CD4-positive, CD25-positive, alpha-beta regulatory T cell (primary cell): ENCODE measurements at places on chromosomes 6 and 20. TPM values are rescaled to one million over a fixed set of nuclear protein-coding genes. Genes with fewer than 3 reads are reported as not detected.

The DTD1 gene
- 16.5 TPM for total RNA-seq

The CRISP3 gene
- not detected for total RNA-seq

The BEND6 gene
- not detected for total RNA-seq

The CD2AP gene
- 30.5 TPM for total RNA-seq

The CALHM4 gene
- total RNA-seq: not detected

The C20orf204 gene
- total RNA-seq: 6.0 TPM

The HSPA12B gene
- total RNA-seq: not detected

The OR2B6 gene
- not detected for total RNA-seq

The MRPL14 gene
- total RNA-seq: 11.8 TPM

The TREM2 gene
- not detected for total RNA-seq

DNA sequence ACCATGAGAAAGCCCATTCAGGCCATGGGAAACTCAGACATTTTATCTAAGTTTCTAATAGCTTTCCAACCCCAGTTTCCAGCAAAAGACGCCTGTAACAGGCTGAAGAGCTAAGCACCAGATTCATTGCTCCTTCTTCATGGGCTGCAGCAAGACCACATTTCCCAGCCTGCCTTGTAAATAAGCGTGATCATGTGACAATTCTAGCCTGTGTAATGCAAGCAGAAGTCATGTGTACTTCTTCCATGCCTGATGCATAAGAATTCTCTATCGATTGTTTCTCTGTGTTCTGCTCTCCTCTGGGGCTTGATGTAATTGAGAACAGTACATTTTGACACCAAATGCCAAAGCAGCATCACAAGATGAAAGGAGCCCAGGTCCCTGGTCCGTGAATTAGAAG, 6.8 kb downstream of the PCSK2 start:
- DNase-seq: no peak

DNA sequence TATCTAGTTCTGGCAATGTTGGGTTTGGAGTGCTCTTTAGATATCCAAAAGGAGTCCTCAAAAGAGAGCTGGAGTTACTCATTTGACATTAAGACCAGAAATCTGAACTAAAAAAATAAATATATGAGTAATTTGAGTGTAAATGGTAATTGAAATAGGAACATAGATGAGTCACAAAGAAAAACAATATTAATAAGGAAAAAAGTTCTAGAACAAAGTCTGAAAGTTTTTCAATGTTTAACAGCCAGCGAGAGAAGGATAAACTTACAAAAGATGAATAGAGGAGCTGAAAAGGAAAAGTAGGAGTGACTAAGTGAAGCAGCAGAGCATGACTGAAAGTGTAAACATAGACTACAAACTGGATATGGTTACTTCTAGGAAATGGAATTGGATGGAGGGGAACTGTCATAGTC, 46.8 kb downstream of the EPM2A start:
- DNase-seq: no peak

GRCh38 chr20:45323731-45324130, 15.6 kb upstream of the MATN4 start:
- no peak for DNase-seq

- DNase-seq: no peak
These were observed 9.2 kb upstream of the TBX18 start for GRCh38 chr6:84773431-84774156.

DNA sequence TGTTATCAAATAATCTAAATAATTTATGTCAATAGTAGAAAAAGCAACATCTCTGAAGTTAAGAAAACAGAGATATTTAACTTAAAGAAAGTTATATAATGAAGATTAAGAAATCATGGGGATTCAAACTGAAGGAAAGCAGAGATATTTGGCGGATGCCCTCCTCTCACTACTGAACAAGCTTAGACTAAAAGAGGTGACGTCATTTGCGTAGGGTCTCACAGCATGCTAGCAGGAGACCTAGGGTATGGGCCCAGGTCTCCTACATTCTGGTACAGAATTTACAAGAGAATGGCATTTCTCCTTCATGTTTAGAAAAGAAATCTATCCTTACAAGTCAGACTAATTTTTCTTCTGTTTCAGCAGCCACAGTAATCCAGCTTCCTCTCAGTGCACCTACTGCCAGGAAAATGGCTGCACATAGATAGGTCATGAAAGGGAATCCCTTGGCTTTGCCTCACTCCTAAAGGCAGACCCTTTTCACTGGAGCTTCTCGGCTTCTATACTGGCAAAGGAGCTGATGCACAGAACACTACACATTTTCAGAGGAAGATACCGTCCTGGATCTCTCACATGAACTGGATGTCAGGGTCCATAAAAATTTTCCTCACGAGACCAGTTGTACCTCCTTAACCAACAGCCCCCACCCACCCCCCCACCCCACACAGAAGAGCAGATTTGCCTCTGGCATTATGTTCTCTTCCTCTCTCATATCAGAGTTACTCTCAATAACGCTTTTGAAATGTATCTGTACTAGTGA, 41.8 kb upstream of the DST start:
- no peak for DNase-seq

- DNase-seq: no peak
These were observed 139.0 kb downstream of the PRDM13 start for GRCh38 chr6:99745651-99746050.

- DNase-seq: no peak
These were observed 74.5 kb upstream of the TULP1 start for GRCh38 chr6:35587167-35587566.

DNA sequence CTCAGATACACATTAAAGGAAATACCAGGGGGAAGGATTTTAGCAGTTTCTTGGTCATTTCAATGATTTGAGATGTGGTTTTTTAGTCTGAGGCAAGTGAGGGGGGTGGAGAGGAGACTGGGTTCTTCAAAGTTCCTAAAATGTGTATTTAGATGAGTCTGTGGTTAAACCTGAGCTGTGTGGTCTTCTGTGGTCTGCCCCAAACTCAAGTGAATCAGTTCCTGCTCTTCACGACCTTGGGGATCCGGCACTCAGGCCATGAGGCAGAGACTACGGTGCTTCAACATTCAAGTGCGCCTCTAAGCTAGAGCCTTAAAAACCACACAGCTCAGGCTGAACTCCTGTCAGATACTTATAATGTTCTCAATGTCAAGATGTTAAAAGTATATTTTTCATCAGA, 406.7 kb downstream of the LMBRD1 start:
- DNase-seq: no peak

GRCh38 chr6:90095788-90096187, 200.9 kb downstream of the BACH2 start:
- no peak for DNase-seq

GRCh38 chr20:11083841-11084240, 410.0 kb upstream of the JAG1 start:
- DNase-seq: no peak
